ENCODE measurements at places on chromosomes 12 and 14. TPM values are rescaled to one million over a fixed set of nuclear protein-coding genes. Genes with fewer than 3 reads are reported as not detected.

PTPRQ gene
- polyA plus RNA-seq: not detected

TAS2R7 gene
- not detected for polyA plus RNA-seq

HOXC12 gene
- polyA plus RNA-seq: 0.35 TPM

DNA sequence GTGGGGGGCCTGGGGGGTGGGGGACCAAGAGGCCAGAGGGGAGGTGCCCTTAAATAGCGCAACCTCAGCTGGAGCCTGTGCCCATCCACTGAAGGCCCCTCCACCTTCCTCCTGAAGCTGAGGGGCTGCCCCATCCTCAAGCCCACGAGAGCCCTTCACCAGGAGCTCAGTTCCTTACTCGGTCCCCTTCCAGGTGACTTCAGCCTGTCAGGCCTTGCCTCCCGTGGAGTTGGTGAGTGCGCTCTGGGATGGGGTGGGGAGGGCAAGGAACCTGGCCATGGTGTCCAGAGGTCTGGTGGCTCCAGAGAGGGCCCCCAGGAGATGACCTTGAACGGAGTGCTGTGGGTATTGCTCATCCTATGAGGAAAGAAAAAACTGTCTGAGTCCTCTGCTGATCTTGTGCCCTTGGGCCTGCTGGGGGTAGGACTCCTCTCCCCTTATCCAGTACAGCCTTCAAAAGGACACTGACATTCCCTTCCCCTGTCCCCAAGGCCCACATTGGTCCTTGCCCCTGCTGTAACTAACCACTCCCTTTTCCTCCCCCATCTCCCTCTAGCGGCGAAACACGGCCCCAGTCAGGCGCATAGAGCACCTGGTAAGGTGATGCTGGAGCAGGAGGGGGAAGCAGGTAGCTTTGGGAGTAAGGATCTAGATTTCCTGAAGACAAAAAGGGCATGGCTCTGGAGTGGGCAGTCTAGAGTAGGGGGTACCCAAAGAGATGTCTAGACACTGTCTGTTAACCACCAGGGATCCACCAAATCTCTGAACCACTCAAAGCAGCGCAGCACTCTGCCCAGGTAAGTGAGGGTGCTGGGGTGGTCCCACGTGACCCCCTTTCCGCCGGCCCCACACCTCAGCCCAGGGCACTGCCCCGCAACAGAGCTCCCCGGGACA is 3.6 kb downstream of the TNS2 start:
- DNase-seq: no peak

DNA sequence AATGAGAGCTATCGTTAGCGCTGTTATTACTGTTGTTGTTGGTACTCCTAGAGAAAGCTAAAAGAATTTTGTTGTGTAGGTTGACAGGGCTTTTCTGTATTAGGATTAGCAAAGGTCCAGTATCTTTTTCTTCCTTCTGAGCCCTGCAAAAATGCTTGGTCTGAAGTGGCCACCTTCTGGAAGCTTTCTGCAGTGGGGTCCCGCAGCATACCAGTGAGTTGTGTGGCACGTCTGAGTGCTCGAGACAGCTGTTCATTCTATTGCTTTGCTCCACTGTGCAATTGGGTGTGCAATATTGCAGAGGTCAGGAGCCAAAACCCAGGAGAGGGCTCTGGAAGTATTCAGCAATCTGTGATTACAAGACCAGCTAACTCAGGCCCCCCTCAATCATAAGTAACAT is 57.1 kb downstream of the CCDC60 start:
- no peak for DNase-seq

- no peak for DNase-seq
Observed at GRCh38 chr14:23556700-23557440, 799 bp downstream of the THTPA start.

- no peak for DNase-seq
Observed at GRCh38 chr14:89911010-89911919, 43.3 kb downstream of the EFCAB11 start.

Measured in keratinocyte (primary cell).